Stimulated activated CD8-positive, alpha-beta memory T cell treated with anti-CD3 and anti-CD28 coated beads, Interleukin-15, amount 100 ng/mL, for 48 hours (primary cell): ENCODE measurements at places on chromosomes 13 and 19.
A peak's percentile ranks its signal among the peaks of the same experiment; 100 is the strongest.

DNA sequence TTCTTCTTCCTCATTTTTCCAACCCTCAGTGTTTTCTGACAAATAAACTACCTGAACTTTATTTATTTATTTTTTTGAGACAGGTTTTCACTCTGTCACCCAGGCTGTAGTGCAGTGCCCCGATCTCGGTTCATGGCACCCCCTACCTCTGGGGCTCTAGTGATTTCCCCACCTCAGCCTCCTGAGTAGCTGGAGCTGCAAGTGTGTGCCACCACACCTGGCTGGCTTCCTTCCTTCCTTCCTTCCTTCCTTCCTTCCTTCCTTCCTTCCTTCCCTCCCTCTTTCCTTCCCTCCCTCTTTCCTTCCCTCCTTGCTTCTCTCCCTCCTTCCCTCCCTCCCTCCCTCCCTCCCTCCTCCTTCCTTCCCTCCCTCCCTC, 32.3 kb downstream of the KCTD4 start:
- DNase-seq: no peak

GRCh38 chr13:30033681-30034457, 183.5 kb upstream of the UBL3 start:
- no peak for DNase-seq

DNA sequence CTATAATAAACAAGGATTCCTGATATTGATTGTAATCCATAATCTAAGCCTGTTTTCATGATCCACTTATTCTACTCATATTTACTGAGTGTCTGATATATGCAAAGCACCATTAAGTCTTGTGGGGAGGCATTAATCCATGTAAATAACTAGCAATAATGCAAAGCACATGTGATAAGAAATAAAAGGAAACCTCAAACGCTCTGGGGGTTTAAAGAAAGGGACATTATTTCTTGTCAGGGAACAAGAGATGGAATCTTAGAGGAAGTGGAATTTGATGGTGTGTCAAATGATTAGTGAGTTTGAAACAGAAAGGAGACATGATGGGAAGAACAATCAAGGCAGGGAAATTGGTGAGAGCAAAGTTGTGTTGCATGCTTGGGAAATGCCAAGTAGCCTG, 57.4 kb upstream of the FLT1 start:
- no peak for DNase-seq

DNA sequence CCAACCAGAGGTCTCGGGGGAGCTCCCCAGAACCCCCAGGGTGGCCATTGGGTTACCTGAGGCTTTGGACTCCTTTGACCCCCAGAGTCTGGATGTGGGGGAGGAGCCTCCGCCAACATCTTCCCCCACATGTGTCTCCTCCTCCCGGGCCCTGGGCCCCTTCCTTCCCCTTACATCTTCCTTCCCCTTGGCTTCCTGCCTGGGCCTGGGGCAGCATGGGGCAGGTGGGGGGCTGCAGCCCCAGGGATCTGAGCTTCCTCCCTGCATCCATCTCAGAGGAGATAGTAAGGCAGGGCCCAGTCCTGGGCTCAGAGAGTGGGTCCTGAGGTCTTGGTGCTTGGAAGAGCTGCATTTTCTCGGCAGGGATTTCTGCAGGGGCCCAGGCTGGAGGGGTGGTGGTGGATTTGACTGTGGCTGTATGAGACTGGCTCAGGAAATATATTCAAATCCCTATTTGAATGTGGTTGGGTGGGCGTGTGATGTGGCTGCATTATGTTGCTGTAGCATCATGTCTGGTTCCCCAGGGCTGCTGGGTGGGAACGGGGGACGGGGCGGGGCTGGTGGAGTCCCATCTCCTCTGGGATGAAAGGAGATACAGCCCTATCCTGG, 919 bp downstream of the VAV1 start:
- DNase-seq: peak; percentile 56

GRCh38 chr19:35879770-35880317, 11.5 kb downstream of the APLP1 start:
- peak; percentile 75 for DNase-seq

GRCh38 chr13:27273658-27274425, 3.2 kb downstream of the RASL11A start:
- no peak for DNase-seq

GRCh38 chr13:68675209-68675608, 1432.4 kb upstream of the ATXN8OS start:
- DNase-seq: no peak

DNA sequence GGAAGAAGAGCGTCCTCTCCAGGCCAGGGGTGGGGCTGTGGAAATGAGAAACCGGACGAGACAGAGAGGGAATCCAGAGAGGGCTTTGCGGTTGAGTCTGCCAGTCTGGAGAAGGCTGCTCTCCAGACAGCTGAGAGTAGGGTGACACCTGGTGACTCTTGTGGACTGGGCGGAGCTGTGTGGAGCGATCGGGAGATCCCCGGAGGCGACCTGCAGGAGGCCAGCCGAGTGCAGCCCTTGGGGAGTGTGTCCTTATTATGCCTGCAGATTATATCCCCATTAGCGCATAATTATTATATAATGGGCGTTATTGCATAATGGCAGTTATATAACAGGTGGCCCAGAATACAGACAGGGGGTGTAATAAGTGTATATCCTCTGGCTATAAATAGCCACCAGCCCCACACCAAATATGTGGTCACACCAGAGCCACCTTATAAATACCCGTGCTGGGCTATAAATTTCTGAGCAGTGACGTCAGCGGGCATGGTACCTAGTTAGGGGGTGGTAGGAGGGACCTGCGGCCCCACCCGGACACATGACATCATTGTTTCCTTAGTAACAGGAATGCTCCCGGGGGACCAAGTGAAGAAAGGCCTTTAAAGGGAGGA, 41.2 kb downstream of the NFIX start:
- no peak for DNase-seq

- no peak for DNase-seq
Observed at GRCh38 chr13:74062933-74063332, 71.3 kb downstream of the KLF12 start.

- DNase-seq: no peak
Observed at GRCh38 chr19:5571777-5572176, 4.0 kb upstream of the TINCR start.

GRCh38 chr13:23845105-23845725, 44.0 kb downstream of the MIPEP start:
- DNase-seq: no peak

DNA sequence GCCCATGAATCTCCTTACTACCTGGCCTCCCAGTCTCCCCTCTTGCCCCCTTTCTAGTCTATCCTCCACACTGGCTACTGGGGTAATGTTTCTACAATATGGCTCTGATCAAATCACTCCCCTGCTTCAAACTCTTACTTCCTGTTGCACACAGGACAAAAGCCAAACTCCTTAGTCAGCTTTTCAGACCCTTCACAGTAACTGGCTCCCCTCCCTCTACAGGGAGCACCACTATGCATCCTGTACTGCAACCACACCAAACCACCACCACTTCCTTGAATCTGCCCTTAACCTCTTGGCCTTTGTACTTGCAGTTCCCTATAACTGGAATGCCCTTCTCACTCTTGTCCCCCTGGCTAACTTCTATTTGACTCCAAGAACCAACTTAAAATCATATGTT, 32.2 kb downstream of the DEDD2 start:
- DNase-seq: no peak

GRCh38 chr13:76222511-76222910, 586.4 kb downstream of the LMO7 start:
- no peak for DNase-seq

DNA sequence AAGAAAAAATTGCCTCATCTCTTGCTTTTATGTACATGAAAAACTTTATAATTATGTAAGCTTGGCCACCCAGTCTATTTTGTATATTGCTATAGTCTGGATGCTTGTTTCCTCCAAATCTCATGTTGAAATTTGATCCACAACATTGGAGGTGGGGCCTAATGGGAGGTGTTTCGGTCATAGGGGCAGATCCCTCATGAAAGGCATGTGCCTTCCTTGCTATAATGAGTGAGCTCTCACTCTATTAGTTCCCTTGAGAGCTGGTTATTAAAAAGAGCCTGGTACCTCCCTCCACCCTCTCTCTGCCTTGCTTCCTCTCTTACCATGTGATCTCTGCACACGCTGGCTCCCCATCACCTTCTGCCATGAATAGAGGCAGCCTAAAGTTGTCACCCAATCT, 1005.1 kb downstream of the PCDH9 start:
- DNase-seq: no peak

GRCh38 chr19:896999-897398, 3.7 kb downstream of the RNU6-9 start:
- DNase-seq: no peak

GRCh38 chr13:34546344-34547250, 395.5 kb upstream of the NBEA start:
- no peak for DNase-seq

GRCh38 chr19:50676625-50677197, 27.5 kb downstream of the C19orf81 start:
- no peak for DNase-seq

DNA sequence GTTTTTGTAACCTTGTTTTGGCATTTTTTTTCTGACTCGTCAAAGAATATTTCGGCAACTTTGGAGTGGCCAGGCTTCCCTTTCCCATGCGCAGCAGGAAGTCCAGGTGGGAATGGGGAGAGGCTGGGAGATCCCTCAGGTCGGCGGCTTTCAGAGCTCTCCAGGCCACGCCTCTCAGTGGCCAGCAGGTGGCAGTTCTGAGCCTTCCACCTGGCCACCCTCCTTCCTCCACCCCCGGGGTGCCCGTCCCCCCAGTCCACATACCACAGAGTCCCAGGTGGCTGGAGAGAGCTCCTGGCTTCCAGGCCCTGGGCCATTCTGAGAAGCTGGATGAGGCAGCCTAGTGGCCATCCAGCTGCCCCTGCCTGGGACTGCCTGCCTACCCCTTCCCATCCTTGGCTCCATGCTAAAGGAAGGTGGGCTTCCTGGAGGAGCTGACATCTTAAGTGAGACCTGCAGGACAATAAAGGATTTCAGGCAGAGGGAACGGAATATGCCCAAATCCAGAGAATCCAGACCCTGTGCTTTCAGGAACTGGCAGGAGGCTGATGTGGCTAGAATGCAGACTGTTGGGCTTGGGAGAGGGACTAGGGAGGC, 46.3 kb downstream of the CCNE1 start:
- DNase-seq: no peak

DNA sequence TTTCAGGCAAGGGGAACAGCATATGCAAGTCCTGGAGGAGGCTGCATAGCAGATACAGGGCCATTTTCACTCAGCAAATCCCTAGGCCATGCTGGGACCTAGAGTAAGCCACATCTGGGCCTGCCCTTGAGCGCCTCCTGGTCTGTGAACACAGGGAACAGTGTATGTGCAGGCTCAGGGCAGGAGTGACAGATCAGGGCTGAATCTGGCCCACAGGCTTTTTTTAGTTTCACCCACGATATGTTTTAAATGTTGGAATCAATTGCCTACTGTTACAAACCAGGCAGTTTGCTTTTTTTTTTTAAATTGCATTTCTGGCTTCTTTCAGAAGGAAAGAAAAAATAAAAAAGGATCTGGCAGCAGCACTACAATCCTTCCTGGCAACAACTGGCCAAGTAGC, 1.5 kb upstream of the TMEM145 start:
- no peak for DNase-seq
